ENCODE measurements at places on chromosomes 1 and 21.

GRCh38 chr1:170214117-170215032 lies 68.6 kb downstream of the NTMT2 start:
- DNase-seq = no peak

DNA sequence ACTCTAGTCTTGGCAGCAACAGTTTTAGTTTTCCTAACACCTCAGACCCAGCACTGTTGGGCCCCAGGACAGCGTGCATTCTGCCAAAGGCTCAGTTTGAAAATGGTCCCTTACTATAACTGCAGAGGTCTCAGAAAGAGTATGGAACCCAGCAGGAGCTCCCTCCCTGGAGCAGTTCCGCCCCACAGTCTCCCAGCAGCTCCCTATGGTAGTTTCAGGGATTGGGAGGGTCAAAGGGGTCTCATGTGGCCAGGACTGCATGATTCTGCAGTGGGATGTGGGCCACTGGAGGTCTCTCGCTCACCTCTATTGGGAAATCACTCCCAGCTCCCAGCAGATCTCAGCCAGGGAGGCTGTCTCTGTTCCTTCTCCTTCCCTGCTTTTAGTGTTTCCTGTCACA lies 12.3 kb downstream of the LY9 start:
- no peak for DNase-seq

DNA sequence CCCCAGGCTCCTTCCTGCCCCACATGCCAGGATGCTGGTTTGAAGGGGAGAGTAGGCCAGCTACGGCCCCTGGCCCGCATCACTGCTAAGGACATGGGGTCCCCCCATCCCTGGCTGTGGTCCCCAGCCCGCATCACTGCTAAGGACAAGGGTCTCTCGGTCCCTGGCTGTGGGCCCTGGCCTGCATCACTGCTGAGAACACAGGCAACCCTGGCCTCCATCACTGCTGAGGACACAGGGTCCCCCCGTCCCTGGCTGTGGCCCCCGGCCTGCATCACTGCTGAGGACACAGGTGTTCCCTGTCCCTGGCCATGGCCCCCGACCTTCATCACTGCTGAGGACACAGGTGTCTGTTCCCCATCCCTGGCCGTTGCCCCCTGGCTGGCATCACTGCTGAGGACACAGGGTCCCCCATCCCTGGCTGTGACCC lies 448 bp upstream of the OBSCN start:
- DNase-seq = no peak

DNA sequence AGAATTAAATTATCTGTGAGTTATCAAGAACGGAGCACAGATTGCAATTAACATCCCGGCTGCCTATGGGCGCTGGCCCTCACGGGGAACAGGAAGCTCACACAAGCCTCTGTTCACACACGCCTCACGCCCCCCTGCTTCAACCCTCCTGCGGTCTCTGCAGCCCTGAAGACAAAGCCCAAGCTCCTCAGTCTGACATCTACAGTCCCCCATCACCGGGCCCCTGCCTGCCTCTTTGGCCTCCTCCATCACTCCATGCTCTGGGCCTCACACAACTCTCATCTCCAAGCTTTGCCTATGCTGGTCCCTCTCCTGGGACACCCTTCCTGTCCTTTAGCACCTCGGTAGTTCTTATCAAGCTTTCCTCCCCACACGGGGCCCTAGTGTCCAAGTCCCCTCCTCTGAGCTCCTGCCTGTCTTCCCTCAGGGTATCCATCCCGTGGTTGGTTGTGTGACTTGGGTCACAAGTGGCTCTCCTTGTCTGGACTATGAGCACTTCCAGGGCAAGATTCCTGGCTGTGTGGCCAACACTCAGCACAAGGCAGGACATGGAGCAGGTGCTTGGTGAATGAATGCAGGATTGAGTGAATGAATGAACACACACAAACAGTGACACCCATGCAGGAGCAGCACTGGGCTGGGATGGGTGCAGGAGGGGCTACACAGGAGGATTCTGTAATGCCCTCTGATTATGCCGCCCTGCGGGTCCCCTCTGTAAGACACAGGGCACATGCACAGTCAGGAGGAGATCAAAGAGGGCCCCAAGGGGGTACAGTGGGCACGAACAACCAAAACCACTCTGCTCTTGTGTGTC lies 116.1 kb downstream of the DMRTB1 start:
- DNase-seq = peak; percentile 16

GRCh38 chr21:46118316-46119143 lies 20.6 kb downstream of the COL6A2 start:
- peak; percentile 10 for DNase-seq

- DNase-seq = no peak
Measured at GRCh38 chr1:28417441-28417922, 47.9 kb downstream of the PHACTR4 start.

- DNase-seq = no peak
Measured at GRCh38 chr1:80341021-80341420, 1334.5 kb upstream of the ADGRL4 start.

DNA sequence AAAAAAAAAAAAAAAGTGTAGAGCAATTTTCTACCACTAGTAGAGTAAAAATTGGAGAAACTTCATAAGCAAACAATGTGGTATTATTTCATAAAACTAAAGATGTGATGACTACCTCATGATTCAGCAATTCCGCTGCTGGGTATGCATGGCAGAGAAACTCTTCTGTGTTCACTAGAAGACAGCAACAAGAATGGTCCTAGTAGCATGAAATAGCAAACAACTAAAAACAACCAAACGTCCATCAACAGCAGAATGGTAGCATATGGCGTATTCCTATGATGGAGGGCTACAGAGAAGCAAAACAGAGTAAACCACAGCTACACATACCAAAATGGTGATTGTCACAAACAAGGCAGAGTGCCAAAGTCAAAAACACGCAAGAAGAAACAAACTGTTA lies 18.9 kb downstream of the HTR1D start:
- DNase-seq = no peak

DNA sequence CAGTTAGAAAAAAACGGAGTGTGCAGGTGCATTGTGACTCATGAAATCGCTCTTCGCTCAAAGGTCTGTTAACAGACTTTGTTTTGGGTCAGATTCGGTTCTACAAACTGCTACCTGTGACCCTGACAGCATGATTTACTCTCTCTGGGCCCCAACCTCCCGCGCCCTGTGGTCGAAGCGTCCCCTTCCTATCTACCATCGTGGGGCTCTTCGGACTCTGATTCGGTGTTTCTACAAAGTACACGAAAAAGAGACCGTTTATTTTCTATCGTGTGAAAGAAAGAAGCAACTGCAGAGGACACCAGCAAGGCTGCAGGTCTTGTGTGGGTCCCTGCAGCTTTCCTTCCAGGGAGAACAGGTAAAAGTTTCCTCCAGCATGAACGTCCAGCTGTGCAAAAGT lies 29.4 kb upstream of the SLC19A1 start:
- DNase-seq = no peak

- no peak for DNase-seq
Measured at GRCh38 chr1:29451368-29451892, 215.1 kb downstream of the PTPRU start.

GRCh38 chr1:184696403-184696802 lies 58.3 kb downstream of the EDEM3 start:
- DNase-seq = no peak

DNA sequence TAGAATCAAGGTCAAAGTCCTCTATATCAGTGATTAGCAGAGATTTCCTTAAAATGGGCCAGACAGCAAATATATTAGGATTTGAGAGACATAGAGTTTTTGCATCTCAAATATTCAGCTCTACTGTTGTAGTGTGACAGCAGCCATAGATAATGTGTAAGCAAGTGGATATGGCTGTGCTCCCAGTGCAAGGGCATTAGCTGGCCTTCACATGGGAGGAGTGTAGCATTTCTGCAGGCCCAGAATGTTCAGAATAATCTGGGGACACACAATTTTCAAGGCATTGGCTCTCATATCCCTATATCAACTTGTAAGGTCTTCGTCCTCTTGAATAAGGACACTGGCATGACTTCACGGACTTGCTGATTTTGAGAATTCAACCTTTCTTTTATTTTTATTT lies 402.3 kb upstream of the ADAMTS5 start:
- no peak for DNase-seq

GRCh38 chr1:64163431-64163830 lies 40.0 kb upstream of the UBE2U start:
- DNase-seq = no peak

- peak; percentile 68 for DNase-seq
Measured at GRCh38 chr1:25503551-25504426, 39.6 kb upstream of the LDLRAP1 start.

DNA sequence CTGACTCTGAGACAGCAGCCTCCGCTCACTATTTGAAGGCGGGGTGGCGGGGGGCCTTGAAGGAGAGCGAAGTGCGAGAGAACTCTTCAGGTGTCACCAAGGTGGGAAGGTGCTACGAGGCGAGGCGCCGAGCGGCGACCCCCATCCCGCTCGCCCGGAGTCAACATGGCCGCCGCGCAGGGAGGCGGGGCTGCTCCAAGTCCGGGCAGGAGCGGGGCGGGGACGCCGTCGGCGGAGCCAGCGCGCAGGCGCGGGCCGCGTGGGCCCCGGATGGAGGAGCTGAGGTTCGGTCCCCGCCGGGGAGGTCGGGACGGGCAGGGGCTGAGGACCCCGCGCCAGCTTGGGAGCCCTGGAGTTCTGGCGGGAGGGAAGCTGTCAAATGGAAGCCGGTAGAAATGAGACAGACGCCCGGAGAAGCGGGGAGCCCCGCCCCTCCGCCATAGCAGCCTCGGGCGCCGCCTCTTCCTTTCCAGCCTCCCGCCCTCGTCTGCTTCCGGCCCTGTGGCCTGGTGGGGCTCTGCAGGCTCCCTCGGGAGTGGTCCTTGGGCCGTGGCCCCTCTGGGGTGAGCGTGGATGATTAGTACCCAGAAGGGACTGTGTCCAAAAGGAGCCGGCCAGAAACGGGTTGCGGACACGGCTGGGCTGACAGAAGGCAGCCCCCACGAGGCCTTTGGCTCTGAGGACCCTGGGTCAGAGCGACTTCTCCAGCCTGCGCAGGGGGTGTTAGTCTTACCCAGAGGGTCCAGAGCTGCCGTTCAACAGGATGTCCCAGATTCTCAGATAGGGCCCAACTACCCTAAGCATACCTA lies at the start of gene PIGV:
Gene PIGV, plus strand, starts transcription at position 245 of the 809 bp plus-strand sequence. CDS start 2,866 bp downstream, outside the sequence.
- DNase-seq = peak; percentile 86

DNA sequence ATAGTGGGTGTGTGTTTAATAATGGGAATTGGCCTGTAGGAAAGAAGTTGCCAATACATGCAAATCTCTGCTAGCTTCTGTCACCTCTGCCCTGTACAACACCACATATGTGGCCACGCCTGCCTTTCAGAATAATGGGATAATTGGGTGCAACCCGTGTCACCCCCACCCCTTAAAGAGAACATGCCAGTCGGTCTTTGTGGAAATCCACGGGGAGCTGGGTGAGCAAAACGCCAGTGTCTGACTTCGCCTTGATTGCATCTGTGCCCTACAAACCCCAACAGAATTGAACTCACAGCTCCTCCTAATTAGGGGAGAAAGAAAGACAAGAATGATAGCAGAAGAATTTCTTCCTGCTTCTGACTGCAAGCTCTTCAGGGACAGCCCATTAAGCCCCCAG lies 6.4 kb upstream of the PLXNA2 start:
- DNase-seq = no peak

- no peak for DNase-seq
Measured at GRCh38 chr1:230797942-230798365, 50.8 kb downstream of the CAPN9 start.

- no peak for DNase-seq
Measured at GRCh38 chr1:118317842-118318614, 133.0 kb upstream of the SPAG17 start.

DNA sequence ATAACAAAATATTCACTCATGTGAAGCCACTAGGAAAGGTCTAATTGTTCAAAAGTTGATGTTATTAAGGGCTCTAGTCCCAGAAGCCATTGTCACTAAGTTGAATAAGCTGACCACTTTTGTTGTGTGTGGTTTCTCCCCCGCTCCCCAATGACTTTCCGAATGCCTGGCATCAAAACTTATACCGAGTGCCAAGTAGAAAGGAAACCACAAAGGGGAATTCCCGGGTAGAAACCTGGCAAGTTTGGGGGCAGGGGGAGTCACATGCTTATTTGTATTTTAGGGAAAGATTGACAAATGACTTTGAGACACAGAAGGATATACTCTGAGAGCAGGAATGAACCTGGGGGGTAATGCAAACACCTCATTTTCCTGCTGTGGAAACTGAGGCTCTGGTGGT lies 154.1 kb downstream of the TGFBR3 start:
- DNase-seq = peak; percentile 23

All from CD4-positive, alpha-beta T cell treated with Interleukin-15 for 1 hour (primary cell).